ENCODE measurements at places on chromosomes 11 and 22.

GRCh38 chr11:85685820-85686459 is at the start of gene CCDC89:
TSS of gene CCDC89 (minus strand) at chr11:85686195. CDS start at chr11:85686130, 65 bp downstream.
- peak; percentile 69 for ATAC-seq

- no peak for ATAC-seq
These were observed 454.2 kb upstream of the B3GAT1 start for GRCh38 chr11:134866215-134866614.

GRCh38 chr11:47716692-47717091 is 1.5 kb upstream of the AGBL2 start:
- no peak for ATAC-seq

DNA sequence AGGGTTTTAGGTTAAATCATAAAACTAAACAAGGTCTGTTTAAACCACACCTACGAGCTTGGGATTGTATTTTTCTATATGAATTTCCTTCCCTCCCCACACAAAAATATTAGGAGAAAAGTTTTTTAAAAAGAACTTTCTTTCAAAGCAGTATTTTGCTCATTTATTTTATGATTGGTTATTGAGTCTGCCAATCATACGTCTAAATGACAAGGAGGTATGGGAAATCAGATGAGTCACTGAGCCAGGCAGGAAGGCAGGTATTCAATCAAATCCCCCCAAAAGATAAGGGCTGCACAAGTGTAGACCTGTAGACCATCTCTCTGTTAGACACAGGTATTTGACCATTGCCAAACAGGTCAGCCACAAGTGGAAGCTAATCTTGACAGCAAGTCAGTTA is 440.1 kb upstream of the CCDC90B start:
- no peak for ATAC-seq

DNA sequence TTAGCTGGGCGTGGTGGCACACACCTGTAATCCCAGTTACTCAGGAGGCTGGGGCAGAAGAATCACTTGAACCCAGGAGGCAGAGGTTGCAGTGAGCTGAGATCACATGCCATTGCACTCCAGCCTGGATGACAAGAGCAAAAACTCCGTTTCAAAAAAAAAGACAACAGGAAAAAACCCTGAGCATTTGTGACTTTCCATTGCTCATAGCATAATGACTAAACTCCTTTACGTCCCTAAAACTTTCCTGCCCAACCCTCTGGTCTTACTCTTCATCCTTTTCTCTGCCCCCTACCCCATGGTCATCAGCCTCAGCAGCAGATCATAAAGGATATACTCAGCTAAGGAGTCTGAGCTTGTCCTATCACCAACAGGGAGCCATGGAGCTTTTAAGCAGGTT is 6.8 kb upstream of the LDLRAD3 start:
- ATAC-seq: no peak

DNA sequence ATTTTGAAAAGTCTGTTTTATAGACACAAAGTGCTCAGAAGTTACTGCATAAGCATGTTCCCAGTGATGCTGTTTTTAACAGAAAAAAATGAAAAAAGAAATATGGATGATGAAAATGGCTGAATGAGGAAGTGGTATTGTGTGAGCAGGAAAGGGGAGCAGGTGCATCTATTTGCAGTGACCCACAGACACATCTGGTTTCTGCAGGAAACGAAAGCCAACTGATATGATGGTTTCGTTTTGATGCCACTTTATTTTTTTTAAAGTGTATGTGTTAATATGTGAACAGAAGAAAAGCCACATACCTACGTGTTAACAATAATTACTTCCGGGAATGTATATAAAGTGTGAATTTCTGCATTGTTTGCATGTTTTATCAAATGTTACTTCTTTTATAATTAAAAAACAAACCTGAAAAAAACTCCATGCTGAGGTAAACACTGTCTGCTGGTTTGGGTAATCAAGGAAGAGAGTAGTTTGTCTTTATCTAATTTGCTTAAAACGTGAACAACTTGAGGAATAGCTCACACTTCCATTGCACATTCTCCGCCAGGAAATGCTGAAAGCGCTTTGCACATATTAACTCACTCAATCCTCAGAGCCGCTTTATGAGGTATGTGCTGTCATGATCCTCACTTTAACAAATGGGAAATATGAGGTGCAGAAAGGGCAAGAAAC is 1335.9 kb downstream of the TBC1D22A start:
- ATAC-seq: peak; percentile 32

DNA sequence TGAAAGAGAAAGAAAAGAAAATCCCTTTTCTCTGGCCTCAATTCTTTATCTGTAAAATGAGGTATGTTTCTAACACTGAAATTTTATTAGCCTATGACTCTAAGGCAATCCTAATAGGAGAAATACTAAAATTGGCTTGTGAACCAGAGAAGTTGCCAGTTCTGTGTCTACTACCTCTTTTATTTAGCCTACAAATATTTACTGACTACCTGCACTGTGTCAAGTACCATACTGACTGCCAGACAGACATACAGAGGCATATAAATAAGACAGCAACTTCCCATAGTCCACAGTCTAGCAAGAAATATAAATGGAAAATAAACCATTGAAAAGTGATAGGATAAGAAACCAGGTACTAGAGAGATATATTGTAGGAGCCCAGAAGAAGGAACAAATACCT is 2.4 kb upstream of the SOX6 start:
- no peak for ATAC-seq

- no peak for ATAC-seq
These were observed 6.1 kb upstream of the SIGIRR start for GRCh38 chr11:420911-421321.

GRCh38 chr11:84313830-84314359 is 1027.7 kb upstream of the CCDC90B start:
- no peak for ATAC-seq

DNA sequence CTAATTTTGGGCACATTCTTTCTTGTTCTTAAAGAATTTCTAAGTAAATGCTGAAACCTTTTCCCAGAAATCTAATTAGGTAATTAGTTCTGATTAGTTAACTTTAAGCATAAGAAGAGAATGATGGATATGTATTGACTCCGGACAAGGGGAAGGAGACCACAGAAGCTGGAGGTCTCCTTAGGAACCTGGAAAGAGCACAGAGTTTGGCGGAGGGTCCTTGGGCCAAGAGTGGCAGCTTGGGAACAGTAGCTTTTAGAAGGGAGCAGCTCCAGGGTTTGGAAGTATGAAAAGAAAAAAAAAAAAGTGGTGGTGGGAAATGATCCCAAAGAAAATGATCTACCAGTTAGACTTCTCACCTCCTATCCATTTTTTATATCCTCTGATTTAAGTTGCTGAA is 42.7 kb downstream of the FAT3 start:
- ATAC-seq: no peak

DNA sequence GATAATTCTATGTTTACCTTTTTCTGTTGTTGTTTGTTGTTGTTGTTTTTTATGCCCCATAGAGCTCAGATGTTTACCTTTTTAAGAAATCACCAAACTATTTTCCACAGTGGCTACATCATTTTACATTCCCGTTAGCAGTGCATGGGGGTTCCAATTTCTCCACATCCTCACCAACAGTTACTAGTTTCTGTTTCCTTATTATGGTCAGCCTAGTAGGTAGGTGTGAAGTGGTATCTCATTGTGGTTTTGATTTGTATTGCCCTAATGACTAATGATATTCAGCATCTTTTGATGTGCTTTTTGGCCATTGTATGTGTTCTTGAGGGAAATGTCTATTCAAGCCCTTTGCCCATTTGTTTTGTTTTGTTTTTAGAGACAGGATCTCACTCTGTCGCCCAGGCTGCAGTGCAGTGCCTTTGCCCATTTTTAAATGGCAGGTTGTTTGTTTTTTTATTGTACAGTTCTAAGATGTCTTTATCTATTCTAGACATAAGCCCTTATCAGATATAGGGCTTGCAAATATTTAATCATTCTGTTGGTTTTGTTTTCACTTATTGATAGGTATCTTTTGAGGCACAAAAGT is 27.5 kb downstream of the CHEK2 start:
- no peak for ATAC-seq

DNA sequence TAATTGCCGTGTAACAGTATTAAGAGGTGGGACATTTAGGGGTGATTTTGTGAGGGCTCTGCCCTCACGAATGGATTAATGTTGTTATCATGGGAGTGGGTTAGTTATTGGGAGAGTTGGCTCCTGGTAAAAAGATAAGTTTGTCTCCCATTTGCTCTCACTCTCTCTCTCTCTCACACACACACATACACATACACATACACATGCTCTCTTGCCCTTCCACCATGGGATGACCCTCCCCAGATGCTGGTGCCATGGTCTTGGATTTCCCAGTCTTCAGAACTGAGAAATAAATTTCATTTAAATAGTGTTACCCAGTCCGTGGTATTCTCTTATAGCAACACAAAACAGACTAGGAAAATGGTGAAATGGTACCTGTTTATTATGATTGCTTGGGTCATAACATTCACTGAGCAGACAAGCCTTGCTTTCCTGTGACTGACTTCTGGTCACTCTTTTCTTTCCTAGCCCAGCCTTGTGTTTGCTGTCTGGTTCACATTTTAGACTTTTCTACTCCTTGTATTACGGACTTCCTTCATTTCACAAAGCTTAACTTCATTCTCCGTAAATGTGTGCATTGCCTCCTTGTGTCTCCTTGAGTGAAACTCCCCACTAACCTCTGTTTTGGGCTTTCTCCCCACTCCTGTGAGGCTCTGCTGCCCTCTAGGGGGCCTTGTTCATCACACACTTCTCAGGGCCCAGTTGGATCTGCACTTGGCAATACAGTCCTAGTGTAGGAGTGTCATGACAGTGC is 206.5 kb upstream of the CTSC start:
- ATAC-seq: peak; percentile 100

GRCh38 chr11:43582024-43582862 is 98.3 kb upstream of the HSD17B12 start:
- ATAC-seq: no peak

DNA sequence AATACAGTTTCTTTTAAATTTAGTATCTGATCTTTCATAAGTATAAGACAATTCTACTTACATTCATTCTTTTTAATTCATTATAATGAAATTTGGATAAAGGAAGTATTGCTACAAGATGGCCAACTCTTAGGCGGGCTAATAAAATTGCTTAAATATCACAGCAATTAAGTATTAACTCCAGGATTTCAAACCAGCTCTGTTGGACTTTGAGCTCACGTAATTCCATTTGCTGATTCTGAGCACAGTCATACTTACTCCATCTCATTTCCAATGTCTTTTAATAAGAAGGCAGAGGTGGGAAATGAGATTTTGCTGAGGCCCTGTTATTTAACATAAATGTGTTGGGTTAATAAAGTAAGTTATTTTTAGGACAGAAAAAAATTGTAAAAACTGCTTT is 748.1 kb downstream of the KCNA4 start:
- no peak for ATAC-seq

DNA sequence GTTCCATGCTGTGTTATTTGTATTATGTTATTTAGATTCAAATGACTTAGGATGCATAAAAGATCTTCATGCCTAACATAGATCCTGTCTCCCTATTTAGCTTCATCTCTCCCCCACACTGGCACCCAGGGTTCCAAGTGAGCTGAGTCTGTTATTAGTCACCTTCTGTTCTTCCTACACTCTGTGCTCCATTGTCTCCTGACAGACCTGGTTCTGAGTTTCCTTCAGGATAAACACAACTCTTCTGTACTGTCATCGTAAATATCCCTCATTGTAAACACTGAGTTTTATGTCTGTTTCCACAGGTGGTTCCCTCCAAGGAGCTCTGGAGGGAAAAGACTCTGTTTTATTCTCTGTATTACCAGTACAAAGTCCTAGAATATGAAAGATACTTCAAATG is 8.7 kb downstream of the MMP26 start:
- ATAC-seq: no peak

- no peak for ATAC-seq
These were observed 2.5 kb downstream of the APOL4 start for GRCh38 chr22:36199001-36199551.

GRCh38 chr11:15148169-15148568 is 33.4 kb downstream of the INSC start:
- ATAC-seq: no peak

DNA sequence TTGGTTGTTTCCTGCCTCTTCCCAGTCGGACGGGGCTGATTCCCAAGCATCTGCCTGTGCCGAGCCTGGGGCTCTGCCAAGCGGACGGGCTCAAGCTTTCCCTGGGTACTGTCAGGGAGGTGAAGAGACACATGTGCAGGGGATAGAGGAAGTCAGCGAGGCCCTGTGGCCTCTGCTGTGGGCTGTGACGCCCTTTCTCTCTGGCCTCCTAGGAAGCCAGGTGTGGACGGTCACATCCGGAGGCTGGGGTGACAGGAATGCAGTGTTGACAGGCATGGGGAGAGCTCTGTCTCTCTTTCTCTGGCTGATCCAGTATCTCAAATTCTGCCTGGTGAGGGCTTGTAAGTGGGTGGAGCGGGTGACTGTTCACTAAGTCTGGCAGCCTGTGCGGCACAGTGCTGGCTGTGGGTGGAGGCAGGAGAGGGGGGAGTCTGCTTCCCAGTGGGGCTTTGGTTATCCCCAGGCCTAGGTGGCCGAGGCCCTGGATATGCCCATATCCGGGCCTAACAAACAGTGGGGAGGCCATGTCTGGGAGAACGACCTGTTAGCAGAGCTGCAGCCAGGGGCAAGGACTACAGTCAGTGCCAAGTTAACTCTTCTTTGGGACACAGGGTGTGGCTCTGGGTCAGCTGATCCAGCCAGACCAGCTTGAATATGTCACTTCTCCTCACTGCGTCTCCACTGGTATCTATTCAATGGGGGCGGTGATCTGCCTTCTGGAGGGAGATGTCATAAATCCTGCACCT is 1.9 kb downstream of the KCTD17 start:
- ATAC-seq: peak; percentile 24

DNA sequence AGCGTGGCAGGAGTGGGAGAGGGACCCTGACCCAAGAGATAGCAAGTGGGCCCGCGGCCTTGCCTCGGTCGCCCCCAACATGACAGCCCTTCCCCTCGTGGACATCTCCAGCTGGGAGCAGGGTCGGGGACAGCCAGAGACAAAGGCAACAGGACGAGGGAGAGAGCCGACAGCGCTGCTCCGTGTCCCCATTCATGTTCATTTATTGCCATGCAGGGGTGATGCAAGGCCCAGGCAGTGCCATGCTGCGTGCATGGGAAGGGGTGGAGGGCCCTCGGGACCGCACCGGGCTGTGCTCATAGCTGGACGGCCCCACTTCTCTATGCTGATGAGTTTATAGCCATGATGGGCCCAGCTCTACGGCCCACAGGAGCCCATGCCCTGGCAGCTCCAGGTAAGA is 12.7 kb downstream of the MRPL23 start:
- ATAC-seq: no peak

DNA sequence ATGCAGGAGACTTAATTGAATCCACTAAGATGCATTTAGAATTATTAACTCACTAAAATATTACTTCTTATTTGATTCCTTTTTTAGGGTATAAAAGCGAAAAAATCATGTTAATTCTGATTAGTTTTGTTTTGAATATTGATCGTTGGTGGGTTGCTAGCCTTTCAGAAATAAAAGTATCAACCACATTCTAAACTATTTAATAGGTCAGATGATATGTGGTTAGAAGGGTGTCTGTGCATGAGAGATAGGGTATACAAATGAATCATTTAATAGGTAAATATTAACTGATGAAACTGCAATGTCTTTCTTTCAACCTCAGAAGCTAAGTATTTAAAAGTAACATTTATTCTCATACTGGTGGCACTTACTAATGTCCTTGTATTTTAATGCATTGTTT is 515.1 kb downstream of the CNTN5 start:
- no peak for ATAC-seq

GRCh38 chr11:74570266-74571061 is 21.9 kb upstream of the POLD3 start:
- ATAC-seq: peak; percentile 77

GRCh38 chr22:36608987-36609386 is 80.0 kb upstream of the EIF3D start:
- no peak for ATAC-seq

- no peak for ATAC-seq
These were observed 10.9 kb downstream of the CDC42BPG start for GRCh38 chr11:64833509-64833908.

All from esophagus mucosa (tissue), 1 donor.